ENCODE measurements at places on chromosomes 4 and X.

- no peak for DNase-seq
These were observed 9.1 kb downstream of the CYP4V2 start for GRCh38 chr4:186200516-186200915.

GRCh38 chr4:110544594-110544993 is 68.6 kb downstream of the ENPEP start:
- no peak for DNase-seq

- peak; percentile 39 for DNase-seq
These were observed 10.9 kb upstream of the UVSSA start for GRCh38 chr4:1336088-1336491.

GRCh38 chrX:154059729-154060245 is 37.7 kb downstream of the MECP2 start:
- no peak for DNase-seq
